Right ventricle myocardium superior (tissue), 1 donor: ENCODE measurements at places on chromosomes 5 and 9. TPM values are rescaled to one million over a fixed set of nuclear protein-coding genes. Genes with fewer than 3 reads are reported as not detected.

The MELK gene
- total RNA-seq: 0.48 TPM

The PIP5K1B gene
- total RNA-seq: 62.8 TPM

The FOXD4L3 gene
- not detected for total RNA-seq

The SPINK6 gene
- total RNA-seq: not detected

The CENPP gene
- 3.0 TPM for total RNA-seq

The ACTBL2 gene
- total RNA-seq: not detected

The PAEP gene
- not detected for total RNA-seq

The FOXI1 gene
- not detected for total RNA-seq

The ANKRD33B gene
- total RNA-seq: 2.9 TPM

The NDUFS6 gene
- 126 TPM for total RNA-seq

The INSL6 gene
- total RNA-seq: not detected

DNA sequence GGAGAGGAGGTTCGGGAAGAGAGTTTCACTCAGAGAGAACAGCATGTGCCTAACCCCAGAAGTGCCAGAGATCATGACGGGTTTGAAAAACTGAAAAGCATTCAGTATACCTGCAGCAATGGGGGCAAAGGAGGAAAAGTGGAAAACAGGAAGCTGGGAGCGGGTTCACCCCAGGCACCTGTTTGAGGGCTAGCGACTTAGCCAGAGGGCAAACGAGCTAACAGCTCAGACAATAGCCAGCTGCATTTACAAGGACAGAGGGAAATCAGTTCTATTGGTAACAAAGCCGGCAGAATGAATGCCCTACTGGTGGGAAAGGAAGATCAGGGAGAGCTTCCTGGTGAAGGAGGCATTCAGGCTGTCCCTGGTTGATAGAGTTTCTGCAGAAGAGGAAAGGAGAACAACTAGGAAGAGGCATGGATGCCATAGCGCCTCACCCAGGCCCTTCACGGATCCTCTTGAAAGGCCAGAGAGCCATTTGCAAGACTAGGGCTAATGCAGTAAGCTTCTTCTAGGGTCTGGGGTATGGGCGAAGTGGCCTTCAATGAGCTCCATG, 141.7 kb upstream of the ADRA1B start:
- no peak for DNase-seq

DNA sequence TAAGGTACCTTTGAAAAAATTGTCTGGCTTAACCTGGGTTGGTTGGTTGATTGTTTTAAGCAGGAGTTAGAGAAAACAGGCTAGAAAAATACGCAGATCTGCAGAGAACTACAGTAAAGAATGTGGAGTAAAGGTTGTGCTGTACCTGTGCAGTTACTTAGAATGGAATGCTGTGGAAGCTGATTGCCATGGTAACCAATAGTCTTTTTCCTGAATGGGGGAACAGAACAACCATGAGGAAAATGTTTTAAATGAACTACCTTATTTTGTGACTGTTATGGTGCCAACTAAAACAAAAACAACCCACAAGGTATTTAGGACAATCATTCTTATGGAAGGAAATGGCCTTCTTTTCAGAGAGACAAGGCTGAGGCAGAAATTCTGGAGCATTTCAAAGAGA, 4.8 kb upstream of the HOMER1 start:
- DNase-seq: no peak

- DNase-seq: no peak
Observed at GRCh38 chr9:13274886-13275641, 4.4 kb downstream of the MPDZ start.

DNA sequence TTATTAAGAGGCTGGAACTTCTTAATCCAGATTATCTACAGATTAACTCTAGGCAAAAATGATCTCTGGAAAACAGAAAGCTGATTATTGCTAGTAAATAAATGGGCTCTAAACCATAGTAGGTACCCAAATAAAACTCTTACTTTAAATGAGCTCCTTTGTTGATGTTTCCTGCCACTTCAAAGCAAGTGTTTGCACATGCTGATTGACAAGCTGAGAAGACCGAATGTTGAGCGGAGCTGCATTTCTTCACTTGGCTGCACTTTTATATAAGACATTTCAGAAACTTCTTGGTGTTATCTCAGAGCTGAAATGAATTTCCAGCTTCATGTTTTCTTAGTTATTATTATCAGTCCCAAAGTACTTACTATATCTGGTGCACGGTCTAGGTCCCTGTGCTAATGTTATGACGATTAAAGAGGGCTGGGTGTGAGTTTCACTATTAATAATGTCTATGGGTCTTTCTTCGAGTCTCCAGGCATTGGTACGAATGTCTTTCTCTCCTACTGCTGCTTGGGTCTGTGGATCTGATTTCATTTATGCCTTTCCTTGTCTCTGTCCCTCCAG, 58.6 kb upstream of the CTXN3 start:
- no peak for DNase-seq

GRCh38 chr5:138128334-138128733, 10.9 kb downstream of the NME5 start:
- no peak for DNase-seq

DNA sequence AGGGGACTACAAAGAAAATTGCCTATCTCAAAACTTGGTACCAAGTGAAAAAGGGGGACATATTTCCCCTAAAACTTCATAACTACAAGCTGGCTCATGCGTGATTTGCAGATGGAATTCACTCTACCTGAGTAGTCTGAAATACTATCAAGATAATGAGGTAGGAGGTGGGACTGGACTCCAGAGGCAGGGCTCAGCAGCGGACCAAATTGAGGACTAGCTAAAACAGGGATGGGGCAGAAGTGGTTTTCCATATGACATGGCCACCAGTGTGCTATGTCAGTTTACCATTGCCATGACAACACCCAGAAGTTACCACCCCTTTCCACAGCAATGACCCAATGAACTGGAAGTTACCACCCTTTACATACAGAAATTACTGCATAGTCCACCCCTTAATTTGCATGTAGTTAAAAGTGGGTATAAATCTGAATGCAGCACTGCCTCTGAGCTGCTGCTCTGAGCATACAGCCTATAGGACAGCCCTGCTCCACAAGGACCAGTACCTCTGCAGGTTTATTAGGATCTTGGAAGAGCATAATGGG, 30.4 kb upstream of the TESK1 start:
- DNase-seq: no peak

GRCh38 chr5:119458911-119459632, 6.8 kb downstream of the HSD17B4 start:
- no peak for DNase-seq

DNA sequence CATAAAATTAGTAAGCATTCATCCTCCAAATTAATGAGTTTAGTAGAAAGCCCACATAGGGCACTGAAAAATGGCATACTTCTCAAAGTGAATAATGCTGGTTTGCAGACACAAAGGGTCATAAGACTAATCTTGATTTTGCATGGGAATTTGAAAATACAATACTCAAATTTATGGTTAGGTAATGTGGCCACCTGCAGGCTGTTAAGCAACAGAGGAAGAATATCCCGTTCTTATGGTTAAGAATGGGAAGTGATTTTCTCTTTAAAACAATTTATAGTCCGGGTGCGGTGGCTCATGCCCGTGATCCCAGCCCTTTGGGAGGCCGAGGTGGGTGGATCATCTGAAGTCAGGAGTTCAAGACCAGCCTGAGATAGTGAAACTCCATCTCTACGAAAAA, 9.4 kb upstream of the PLCXD3 start:
- no peak for DNase-seq

DNA sequence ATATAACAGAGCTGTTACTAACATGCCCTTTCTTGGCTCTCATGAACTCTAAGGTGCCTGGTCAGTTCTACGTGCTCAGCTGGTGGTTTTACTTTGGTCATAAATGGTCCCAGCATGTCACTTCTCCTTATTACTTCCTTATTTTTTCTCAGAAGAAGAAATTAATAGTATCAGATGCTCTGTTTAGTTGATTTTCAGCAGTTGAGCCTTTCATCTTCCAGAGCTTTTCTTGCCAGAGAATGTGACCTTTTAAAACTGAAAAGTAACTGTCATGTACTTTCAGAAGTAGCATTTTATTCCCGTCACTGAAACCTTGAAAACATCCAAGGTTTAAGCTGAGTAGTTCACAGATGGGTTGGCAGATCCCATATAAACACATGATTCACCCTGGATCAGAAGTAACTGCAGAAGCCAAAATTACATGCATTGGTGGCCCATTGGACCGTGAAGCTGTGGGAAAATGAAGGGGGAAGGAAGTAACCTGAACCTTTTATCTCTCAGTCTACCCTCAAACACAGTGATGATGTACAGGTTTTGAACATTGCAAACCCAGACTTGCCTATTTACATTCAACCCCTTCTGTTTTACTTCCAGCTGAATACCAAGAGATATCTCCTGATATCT, 50.5 kb downstream of the HACD4 start:
- no peak for DNase-seq

- no peak for DNase-seq
Observed at GRCh38 chr5:150255659-150256409, 33.7 kb downstream of the CAMK2A start.

- no peak for DNase-seq
Observed at GRCh38 chr5:17424674-17425073, 73.4 kb upstream of the TAF11L2 start.

DNA sequence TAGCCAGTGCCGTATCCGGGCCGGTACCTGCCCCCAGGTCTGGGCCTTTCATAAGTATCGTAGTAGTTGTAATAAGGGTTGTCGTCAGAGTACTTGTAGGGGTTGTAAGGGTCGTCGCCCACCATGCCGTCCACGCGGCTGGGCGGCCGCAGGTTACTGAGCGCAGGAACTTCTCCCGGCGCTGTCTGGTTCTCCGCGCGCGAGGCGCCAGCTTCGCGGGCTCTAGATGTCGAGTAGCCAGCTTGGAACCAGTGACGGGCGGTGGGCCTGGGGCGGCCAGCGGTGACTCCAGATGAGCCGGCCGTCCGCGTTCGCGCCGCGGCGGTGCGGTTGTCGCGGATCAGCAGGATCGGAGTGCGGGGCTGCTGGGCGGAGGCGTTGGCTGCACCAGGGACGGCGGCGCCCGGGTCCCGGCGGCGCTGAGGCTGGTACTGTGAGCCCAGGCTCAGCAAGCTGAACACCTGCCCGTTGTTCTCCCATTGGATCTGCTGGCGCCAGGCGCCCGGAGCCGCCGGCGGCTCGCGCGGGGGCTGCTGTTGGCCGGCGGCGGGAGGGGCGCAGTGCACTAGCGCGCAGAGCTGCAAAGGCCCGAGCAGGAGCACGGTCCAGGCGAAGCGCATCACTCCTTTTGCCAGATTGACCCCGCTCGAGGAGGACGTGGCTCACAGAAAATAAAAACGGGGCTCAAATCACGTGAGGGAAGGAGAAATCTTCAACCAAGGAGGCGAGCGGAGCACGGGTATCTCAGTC, 518 bp downstream of the LOX start:
- peak; percentile 52 for DNase-seq

DNA sequence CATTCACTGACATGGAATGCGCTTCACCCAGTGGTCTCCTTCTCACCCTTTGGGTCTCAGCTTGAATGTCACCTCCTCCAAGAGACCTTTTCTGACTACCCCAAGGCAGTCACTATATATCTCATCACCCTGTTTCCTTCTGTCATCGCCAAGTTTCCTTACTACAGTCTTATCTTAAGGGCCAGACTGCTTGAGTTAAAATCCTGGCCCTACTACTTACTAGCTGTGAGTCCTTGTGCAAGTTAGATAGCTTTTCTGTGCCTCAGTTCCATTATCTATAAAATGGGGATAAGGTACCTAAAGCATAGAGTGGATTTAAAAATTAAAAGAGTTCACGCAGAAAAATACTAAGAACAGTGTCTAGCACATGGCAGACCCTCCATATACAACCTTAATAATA, 132.4 kb downstream of the GABBR2 start:
- no peak for DNase-seq

- DNase-seq: no peak
Observed at GRCh38 chr5:78841767-78842166, 143.3 kb downstream of the ARSB start.

- DNase-seq: no peak
Observed at GRCh38 chr9:4967523-4967922, 17.5 kb upstream of the JAK2 start.

DNA sequence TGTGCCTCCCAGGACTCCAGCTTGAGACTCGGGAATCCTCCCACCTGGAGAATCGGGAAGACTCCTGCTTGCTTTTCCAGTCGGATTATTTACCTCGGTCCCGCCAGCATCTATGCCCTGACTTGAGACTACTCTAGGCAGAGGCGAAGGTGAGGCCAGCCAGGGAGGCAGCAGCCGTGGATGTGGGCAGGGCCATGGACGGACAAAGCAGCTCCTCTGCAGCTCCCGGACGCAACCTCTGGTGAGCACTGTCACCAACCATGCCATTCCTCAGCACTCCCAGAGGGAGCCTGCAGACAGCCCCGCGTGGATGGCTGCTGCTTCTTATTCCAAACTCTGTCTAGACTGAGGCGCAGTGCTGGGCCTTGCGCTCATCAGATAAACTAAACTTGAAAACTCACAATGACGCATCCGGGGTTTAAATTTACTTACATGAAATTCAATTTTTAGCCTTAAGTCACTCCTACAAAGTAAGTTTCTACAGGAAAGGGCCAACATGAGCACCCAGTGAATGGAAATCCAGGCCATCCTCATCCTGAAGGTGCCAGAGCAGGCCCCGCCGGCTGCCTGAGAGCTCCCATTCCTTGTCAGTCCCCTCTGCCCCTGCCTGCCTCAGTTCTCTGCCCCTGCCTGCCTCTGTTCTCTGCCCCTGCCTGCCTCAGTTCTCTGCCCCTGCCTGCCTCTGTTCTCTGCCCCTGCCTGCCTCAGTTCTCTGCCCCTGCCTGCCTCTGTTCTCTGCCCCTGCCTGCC, 17.8 kb downstream of the MED10 start:
- DNase-seq: no peak

DNA sequence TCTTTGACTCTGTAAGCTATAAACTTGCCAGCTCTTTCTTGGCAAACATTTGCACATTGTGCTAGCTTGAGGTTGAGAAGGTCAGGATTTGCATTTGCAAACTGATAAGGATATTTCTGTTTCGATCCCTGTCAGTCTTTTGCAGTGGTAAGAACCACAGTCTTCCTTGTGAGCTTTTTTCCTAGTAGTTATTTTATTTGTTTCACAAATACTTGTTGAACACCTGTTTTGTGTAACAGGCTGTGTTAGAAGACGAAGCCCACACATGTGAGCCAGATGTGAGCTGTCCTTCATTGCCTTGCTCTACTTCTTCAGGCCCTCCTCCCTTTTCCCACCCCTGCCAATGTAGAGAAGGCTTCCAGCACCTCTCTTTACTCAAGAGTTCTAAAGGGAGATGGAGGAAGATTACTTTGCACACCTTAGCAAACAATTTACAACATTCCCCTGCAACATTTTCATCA, 327.0 kb upstream of the KLF4 start:
- DNase-seq: no peak

DNA sequence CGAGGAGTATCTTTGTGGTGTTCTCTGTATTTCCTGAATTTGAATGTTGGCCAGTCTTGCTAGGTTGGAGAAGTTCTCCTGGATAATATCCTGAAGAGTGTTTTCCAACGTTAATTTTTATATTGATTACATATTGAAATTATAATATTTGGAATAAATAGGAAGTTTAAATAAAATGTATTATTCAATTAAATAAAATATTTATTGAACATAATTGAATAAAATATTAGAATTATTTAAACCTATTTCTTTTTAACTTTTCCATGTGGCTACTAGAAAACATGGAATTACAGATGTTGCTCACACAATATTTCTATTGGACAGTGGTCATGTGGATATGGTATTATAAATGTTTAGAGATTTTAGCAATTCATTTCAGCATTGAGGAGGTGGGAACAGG, 170.8 kb upstream of the FST start:
- DNase-seq: no peak

GRCh38 chr9:113876151-113876992, at the start of gene ZNF618:
ZNF618 (plus strand) TSS chr9:113876309; CDS start chr9:113876381, 72 bp downstream.
- DNase-seq: peak; percentile 61

- peak; percentile 79 for DNase-seq
Observed at GRCh38 chr9:136117291-136117915, 1.3 kb downstream of the TMEM250 start.
